ENCODE measurements at places on chromosomes 6 and 20. TPM values are rescaled to one million over a fixed set of nuclear protein-coding genes. Genes with fewer than 3 reads are reported as not detected.

ULBP1 gene
- 0.19 TPM for total RNA-seq

ADA gene
- 17.7 TPM for total RNA-seq

SLC26A8 gene
- 0.24 TPM for total RNA-seq

BTN1A1 gene
- total RNA-seq = not detected

HEY2 gene
- total RNA-seq = 9.2 TPM

DDRGK1 gene
- total RNA-seq = 38.3 TPM

FAM50B gene
- total RNA-seq = 4.8 TPM

BFSP1 gene
- total RNA-seq = 0.67 TPM

CEP162 gene
- total RNA-seq = 9.4 TPM

NNAT gene
- total RNA-seq = 0.65 TPM

SLC17A1 gene
- not detected for total RNA-seq

C20orf141 gene
- not detected for total RNA-seq

KIAA0408 gene
- 3.0 TPM for total RNA-seq

TNF gene
- total RNA-seq = 0.81 TPM

CSE1L gene
- 37.2 TPM for total RNA-seq

LY6G5C gene
- total RNA-seq = 1.9 TPM

UNC93A gene
- total RNA-seq = not detected

TCF19 gene
- 4.8 TPM for total RNA-seq

RUNX2 gene
- 0.83 TPM for total RNA-seq

UNC5CL gene
- 0.52 TPM for total RNA-seq

LTA gene
- total RNA-seq = not detected

Data from posterior vena cava (tissue), 2 donors.